ENCODE measurements at places on chromosomes 6 and 20.
A peak's percentile ranks its signal among the peaks of the same experiment; 100 is the strongest.

DNA sequence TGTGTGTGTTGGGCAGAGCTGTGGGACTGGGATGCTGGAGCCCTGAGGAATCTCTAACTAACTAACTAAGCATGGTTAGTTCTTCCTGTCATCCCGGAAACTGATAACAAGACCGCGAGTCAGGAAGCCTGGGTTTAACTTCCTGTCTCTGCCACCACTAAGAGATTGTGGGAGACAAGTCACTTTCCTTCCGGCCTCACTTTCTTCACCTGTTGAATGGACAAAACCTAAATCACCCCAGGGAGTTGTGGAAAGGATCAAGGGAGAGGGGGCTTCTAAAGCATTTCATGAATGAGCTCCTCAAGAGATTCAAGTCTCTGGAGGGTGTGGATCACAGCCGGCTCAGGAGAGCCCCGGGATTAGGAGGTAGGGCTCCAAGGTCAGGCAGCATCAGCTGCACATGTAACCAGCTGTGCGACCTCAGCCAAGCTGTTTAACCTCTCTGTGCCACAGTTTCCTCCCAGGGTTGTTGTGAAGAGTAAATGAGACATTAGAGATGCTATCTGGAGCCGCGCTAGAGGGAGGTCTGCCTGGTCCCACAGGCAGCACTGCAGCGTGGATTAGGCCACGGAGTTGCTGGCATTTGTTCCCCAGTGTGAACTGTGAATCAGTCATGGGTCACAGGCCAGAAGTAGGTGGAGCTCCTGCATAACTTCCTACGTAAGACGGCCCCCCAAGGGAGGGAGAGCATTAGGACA is 105.1 kb downstream of the TOX2 start:
- peak; percentile 17 for DNase-seq

- DNase-seq: no peak
These were observed 38.8 kb upstream of the SIRPA start for GRCh38 chr20:1856424-1856823.

GRCh38 chr6:26022737-26023136 is 60.1 kb downstream of the TRIM38 start:
- no peak for DNase-seq

DNA sequence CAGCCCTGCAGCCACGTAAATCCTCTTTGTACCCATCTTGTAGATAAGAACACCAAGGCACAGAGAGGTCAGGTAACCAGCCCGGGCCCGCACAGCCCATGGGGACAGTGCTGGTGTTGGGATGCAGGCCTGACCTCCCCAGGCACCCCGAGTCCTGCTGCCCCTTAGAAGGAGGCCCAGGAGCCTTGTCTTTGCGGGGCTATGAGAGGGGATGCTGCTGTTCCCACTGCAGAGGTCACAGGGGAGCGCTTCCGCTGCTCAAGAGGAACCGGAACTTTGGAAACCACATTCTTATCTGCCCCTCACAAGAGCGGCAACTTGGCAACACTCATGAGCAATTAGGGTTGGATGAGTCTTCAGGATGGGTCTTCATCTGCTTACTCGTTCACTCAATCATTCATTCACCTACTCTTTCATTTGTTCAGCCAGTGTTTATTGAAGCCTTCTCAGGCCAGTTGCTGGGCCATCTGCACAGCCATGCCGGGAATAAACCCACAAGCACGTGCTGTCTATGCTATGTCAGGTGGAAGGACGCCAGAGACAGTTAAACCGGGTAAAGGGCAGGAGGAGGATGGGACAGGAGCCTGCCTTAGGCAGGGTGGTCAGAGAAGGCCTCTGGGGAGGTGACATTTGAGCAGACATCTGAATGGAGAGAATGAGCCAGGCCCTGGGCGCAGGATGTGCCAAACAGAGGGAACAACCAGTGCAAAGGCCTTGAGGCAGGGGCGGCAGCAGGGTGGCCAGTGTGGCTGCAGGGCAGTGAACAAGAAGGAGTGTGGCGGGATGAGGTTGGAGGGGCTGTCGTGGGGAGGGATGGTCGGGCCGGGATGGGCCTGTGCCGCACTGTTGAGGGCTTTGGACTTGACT is 60.8 kb downstream of the RBM38 start:
- DNase-seq: no peak

GRCh38 chr6:13413900-13414555 is 73.4 kb downstream of the GFOD1 start:
- no peak for DNase-seq

Data from activated T-cell treated with anti-CD3 and anti-CD28 coated beads, Interleukin-2, amount 50 U/mL, for 4 hours (primary cell).